ENCODE measurements at places on chromosomes 1 and 21. TPM values are rescaled to one million over a fixed set of nuclear protein-coding genes. Genes with fewer than 3 reads are reported as not detected.

GRCh38 chr1:166272155-166272554 is 105.4 kb upstream of the FAM78B start:
- no peak for DNase-seq

DNA sequence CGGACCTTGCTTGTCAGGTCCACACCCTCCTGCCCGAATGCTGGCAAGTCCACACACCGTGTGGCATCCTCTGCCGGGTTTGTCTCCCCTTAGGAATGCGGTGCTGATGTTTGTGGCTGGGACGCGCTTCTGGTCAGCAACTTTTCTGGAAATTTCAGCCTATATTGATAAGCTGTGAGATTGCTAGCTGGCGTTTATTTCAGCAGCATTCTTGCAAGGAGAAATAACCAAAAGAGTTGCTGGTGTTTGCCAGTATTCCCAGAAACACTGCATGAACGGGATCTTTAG is 601 bp downstream of the CEPT1 start:
- DNase-seq, result no peak

DNA sequence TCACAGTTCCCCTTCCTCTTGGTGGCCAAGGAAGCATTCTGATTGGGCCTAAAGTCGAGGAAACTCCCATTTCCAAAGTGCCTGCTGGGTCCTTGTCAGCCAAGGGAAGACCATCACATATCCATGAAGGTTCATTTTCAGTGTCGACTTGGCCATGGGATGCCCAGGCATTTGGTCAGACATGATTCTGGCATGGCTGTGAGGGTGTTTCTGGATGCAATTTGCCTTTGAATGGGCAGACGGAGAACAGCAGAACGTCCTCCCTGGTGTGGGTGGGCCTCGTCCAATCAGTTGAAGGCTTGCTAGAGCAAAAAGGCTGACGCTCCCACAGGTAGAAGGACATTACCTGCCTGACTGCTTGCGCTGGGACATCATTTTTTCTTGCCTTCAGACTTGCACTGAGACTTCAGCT is 48.3 kb upstream of the LBR start:
- DNase-seq, result no peak

DNA sequence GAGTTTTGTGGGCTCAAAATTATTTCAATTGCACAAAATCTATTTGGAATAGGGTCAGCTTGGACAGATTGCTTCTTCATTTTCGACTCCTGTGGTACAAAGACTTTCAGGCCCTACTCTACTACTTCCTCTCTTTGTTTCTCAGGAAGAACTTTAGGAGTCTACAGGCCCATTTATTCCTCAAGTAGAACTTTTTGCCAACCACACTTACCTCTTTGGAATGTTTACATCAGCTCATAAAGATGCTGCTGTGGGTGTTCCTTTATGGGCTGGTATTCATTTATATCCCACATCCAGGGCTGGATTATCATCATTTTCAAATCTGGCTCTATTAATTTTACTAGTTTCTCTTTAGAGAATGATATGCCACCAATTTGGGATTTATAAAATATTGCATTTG is 46.3 kb upstream of the TNFSF18 start:
- DNase-seq, result no peak

- DNase-seq, result no peak
Measured at GRCh38 chr1:146012703-146013558, 8.6 kb downstream of the HJV start.

DNA sequence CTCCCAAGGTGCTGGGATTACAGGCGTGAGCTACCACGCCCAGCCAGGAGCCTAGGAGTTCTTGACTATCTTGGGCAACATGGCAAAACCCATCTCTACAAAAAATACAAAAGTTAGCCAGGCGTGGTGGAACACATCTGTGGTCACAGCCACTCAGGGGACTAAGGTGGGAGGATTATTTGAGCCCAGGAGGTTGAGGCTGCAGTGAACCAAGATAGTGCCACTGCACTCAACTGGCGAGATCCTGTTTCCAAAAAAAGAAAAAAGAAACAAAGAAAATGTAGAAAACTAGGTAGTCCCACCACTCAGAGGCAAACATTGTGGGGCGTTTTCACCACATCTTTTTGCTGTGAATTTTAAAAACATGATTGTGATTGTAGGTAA is 141.3 kb downstream of the ZZZ3 start:
- DNase-seq, result no peak

- no peak for DNase-seq
Measured at GRCh38 chr1:234932511-234933430, 195.9 kb downstream of the TOMM20 start.

DNA sequence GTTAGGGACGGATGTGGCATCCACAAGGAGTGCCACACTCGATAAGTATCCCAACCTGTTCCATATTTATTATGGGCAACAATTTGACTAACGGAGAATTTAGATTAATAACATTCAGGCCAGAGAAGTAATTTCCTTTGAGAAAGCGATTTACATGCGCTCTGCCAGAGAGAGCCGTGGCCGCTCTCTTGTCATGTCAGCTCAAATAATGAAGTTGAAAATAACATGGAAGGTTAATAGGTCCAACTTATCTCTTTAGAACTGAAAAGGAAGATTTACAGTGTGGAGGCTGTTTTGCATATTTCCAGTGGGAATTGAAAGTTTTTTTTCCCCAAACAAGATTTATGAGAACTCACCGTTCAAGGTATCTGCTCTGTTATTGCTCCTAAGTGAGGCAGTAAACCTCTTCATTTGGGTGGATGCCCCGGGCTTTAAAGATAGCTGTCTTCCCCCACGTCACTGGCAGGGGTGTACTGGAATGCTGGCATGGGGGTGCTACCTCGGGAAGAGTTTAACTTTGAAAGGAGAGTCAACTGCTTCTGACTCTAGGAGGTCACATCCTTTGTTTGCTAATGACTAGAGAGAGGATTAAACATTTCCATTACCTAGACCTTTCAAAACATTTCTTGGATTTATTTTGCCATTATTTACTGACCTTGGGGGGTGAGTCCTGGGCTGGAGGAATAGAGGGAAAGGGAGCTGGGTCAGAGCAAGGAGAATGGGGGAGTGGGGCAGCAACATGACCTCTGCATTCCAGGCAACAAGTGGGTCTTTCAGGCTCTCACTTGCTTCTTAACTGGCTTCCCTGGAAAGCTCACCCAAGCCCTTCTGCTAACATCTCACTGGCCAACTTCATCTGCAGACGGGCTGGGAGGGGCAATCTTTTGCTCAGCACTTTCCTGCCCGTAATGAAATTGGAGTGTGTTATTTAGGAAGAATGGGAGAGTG is 204.2 kb downstream of the CAMTA1 start:
- DNase-seq, result no peak

The GJA5 gene
- 1.8 TPM for total RNA-seq

The AGL gene
- total RNA-seq, result 78.5 TPM

The RIPPLY3 gene
- total RNA-seq, result not detected

Measured in liver (tissue), 10 donors.